ENCODE measurements at places on chromosomes 2 and 18. TPM values are rescaled to one million over a fixed set of nuclear protein-coding genes. Genes with fewer than 3 reads are reported as not detected.

GRCh38 chr2:201194097-201194496, 11.2 kb downstream of the CASP10 start:
- DNase-seq = no peak

TBR1 gene
- polyA plus RNA-seq = 0.03 TPM

GPR75 gene
- 5.0 TPM for polyA plus RNA-seq

GRCh38 chr2:191983186-191983585, 136.3 kb upstream of the CAVIN2 start:
- DNase-seq = no peak

- no peak for DNase-seq
Observed at GRCh38 chr2:172908275-172908674, 167.4 kb upstream of the MAP3K20 start.

CD8B2 gene
- polyA plus RNA-seq = 0.23 TPM

GRCh38 chr2:46806526-46806925, 109.1 kb downstream of the MCFD2 start:
- DNase-seq = no peak

GCKR gene
- 0.10 TPM for polyA plus RNA-seq
